GM18507 (cell line): ENCODE measurements at places on chromosomes 5 and 9.

DNA sequence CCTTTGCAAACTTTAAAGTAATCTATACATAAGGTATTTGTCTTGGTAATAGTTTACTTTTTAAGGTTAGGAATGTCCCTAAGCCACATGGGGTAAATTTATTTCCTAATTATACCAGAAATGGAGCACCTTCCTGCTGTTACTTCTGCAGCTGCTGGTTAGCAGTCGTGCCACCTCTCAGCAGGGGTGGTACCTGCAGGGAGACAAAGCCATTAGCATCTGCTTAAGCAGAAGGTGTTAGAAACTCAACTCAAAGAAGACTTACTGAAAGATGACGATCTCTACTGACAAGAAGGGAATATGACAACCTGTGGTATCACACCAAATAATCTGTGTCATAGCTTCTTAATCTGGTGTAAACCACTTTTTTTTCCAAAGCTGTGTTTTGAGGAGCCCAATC, 173.7 kb downstream of the BRINP1 start:
- DNase-seq: no peak

GRCh38 chr9:87793292-87793691, 67.4 kb downstream of the CTSL start:
- DNase-seq: no peak

- no peak for DNase-seq
Measured at GRCh38 chr9:122845116-122845515, 16.7 kb upstream of the PDCL start.

DNA sequence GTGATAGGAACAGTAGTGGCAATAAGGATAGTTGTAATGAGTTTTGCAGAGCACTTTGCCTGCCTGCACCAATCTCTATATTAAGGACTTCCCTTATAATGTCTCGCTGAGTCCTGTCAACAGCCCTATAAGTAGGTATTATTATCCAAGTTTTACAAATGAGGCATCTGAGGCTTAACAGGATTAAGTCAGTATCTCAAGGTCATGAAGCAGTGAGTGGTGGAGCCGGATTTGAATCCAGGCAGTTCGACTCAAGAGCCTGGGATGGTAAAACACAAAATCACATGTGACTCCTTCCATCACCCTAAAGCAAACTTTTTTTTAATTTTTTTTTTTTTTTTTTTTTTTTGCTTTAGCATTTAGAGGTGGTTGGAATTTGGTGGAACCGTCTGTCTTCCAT, 59.0 kb upstream of the RARS1 start:
- no peak for DNase-seq

GRCh38 chr5:96293966-96294883, 138.8 kb downstream of the PCSK1 start:
- no peak for DNase-seq

DNA sequence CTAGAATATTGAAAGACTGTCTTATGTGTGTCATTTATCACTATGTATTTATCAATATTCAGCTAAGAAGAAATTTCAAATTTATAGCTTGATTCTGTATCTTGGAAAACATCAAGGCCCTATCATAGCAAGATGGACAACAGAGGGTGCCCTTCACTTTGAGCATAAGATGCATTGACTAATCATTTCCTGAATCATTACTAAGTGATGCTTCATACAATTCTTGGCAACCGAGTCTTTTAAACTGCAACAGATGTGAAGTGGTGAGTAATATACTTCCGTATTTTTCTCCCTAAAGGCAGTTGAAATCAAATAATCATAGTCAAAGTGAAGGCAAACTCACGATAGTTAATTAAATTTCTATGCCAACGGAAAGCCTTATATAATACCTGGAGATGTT, 318.6 kb upstream of the RGMB start:
- no peak for DNase-seq
